ENCODE measurements at places on chromosomes 3 and 15. TPM values are rescaled to one million over a fixed set of nuclear protein-coding genes. Genes with fewer than 3 reads are reported as not detected.

- H3K4me3 ChIP-seq: no peak overlapping the region
- peaks cover 97% of the 10 kb centered on the region for H3K4me1 ChIP-seq
- no peaks in the 10 kb centered on the region for H3K27me3 ChIP-seq
- DNase-seq: peak; percentile 83
Observed at GRCh38 chr3:73614419-73614818, 10.3 kb downstream of the PDZRN3 start.

Gene FSD2
- not detected for total RNA-seq

Gene AHSG
- not detected for total RNA-seq

Gene ATP13A5
- total RNA-seq: not detected

DNA sequence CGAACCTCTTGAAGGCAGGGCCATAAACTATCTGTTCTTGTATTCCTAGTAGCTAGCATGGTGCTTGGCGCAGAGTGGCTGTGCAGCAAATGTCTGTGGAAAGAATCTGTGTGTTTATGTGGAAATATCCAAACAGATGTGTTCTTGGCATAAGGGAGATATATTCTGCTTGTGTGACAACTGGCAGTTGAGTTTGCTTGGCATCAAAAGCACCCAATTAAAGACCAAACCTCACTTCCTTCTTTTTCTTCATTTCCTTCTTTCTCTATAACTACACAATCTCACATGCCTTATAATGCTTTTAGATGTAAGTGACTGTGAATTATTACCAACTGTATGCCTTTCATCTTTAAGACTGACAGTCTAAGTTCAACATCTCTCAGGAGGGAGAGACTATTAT lies 296.5 kb downstream of the SLC9A9 start:
- no peak overlapping the region for H3K4me3 ChIP-seq
- H3K27ac ChIP-seq: no peak overlapping the region
- no peaks in the 10 kb centered on the region for H3K27me3 ChIP-seq
- H3K36me3 ChIP-seq: no peaks in the 10 kb centered on the region
- no peak for DNase-seq

DNA sequence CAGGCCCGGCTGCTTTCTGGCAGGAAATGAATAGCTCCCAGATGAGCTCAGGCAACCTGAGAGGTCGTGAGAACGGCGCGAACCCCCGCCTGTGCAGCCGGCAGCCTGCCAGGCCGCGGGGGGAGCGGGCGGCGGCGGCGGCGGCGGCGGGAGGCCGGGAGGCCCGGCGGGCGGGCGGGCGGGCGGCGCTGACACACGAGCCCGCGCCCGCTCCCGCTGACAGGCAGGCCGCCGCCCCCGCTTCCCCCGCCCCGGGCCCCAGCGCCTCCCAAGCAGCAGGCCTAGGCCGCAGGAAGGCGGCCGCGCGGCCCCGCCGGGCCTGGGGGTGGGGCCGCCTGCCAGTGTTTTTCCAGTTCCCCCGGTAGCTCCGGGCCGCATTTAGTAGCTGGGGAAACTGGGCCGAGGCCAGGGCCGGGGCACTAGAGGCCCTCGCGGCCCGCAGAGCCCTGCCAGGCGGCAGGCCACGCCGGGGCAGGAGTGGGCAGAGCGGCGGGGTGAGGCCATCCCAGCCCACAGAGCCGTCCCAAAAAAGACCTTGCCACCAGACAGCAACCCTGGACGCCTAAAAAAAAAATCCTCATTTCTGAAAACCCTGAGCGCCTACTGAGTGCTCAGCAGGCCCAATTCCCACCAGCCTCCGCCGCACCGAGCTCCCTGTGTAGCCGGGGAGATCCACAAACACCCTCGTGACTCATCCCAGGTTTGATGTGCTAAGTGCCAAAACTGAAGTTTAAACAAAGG lies 5.6 kb downstream of the HES1 start:
- no peaks in the 10 kb centered on the region for H3K27me3 ChIP-seq
- no peaks in the 10 kb centered on the region for H3K36me3 ChIP-seq
- H3K4me3 ChIP-seq: peak overlapping the region; percentile 10
- H3K4me1 ChIP-seq: no peaks in the 10 kb centered on the region
- H3K27ac ChIP-seq: peak overlapping the region; percentile 97

DNA sequence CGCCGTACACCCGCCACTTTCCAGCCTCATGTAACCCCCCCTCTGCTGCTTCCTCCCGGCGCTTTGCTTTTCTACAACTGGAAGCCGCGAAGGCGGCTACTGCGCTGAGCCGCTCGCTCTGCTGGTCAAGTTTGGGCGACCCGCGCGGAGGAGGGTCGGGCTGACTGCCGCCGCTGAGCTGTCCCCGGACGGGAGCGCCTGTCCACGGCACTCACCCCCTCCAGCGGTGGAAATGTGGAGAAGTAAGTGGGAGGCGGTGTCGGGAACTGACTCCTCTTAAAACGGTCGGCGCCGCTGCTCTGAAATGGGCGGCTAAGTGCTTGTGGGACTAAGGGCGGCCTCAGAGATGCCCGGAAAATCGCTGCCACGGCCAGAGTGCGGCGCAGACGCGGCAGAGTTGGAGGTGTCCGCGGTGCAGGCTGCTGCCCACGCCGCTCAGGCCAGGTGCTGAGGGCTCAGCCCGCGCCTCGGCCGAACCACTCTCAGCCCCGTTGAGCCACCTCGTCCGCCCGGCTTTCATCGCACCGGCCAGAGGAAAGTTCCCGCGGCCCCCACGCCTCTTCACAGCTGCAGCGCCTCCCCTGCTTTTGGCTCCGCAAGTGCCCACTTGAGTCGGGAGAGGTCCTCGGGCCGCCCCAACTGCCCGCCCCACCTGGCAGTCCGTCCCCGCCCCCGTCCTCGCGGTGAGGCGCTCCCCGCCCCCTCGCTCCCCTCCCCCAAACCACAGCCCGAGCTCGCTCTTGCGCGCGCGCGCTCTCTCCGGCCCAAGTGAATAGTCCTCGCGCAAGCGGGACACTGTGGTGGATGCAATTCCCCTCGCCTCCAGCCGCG lies at the start of gene EPHA6:
Gene EPHA6 (plus strand): TSS at position 775 of the 831 bp plus-strand sequence.
- H3K36me3 ChIP-seq: no peaks in the 10 kb centered on the region
- no peaks in the 10 kb centered on the region for H3K27me3 ChIP-seq
- peak; percentile 84 for DNase-seq
- peaks cover 29% of the 10 kb centered on the region for H3K4me1 ChIP-seq
- H3K4me3 ChIP-seq: peak within 1 kb of the TSS; percentile 79
- peak within 1 kb of the TSS; percentile 93 for H3K27ac ChIP-seq

Data from sigmoid colon (tissue), 7 donors.